ENCODE measurements at places on chromosomes 3 and 15.

GRCh38 chr15:28917791-28918140, 32.0 kb downstream of the APBA2 start:
- no peak for DNase-seq

DNA sequence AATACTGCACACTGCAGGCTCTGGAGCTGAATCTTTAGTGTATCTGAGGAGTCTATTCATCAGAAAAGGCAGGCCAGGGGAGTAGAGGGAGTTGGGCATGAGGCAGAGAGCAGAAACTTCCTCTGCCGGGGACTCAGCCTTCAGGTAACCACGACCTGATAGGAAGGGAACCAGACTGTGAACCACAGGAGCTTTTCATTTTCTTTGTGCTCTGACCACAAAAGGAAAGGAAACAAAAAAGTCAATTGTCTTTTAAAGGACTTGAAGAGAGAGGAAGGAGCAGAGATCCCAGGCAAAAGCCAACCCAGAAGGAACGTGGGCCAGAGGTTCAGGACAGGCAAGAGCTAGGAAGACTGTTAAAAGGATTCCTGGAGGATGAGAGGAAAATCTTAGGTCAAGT, 573.3 kb downstream of the EPHB1 start:
- DNase-seq: no peak

DNA sequence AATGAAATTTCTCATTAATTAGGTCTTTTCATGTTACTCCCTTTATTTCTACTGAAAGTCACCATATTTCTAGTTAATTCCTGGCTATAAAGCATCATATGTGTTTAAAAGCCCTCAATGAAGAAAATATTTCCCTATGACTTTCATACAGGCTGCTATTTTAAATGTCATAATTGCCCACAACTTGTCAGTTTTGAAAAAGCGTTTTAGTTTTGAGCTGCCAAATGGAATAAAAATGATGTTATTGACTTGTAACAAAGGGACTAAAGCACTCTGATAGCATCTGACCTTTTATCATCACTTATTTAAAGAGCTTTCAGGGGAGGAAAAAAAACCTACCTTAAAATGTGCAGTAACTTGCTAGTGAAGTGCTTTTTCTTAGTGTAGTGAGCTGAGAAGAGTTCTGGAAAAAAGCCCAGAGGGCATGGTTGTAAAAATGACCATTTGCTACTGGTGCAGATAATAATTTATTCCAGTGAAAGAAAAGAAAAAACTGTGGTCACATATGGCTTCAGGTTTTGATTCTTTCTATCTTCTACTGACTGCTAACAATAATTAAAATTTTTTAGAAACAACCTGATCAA, 877.2 kb downstream of the CADM2 start:
- DNase-seq: no peak

DNA sequence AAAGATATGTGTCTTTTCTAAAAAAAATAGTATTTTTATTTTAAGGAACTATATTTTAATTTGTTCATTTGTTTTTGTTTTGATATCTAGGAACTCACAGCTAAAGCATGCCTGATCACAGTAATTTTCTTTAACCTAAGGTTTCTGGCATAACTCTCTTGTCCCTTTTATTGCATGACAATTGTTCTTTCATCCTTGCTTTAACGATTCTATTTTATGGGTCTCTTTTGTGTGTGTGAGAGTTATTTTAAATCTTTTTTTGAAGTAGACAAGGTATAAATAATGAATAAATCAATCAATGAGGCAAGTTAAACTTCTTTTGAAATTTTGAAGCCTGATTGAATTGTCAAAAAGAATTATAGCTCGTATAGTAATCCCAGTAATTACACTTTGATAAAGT, 747.8 kb upstream of the GOLIM4 start:
- DNase-seq: no peak

GRCh38 chr3:113498221-113499005, 16.5 kb downstream of the SPICE1 start:
- no peak for DNase-seq

- DNase-seq: no peak
Measured at GRCh38 chr3:177353140-177353539, 155.9 kb upstream of the TBL1XR1 start.

- peak; percentile 18 for DNase-seq
Measured at GRCh38 chr15:77118882-77119321, 48.0 kb upstream of the TSPAN3 start.

DNA sequence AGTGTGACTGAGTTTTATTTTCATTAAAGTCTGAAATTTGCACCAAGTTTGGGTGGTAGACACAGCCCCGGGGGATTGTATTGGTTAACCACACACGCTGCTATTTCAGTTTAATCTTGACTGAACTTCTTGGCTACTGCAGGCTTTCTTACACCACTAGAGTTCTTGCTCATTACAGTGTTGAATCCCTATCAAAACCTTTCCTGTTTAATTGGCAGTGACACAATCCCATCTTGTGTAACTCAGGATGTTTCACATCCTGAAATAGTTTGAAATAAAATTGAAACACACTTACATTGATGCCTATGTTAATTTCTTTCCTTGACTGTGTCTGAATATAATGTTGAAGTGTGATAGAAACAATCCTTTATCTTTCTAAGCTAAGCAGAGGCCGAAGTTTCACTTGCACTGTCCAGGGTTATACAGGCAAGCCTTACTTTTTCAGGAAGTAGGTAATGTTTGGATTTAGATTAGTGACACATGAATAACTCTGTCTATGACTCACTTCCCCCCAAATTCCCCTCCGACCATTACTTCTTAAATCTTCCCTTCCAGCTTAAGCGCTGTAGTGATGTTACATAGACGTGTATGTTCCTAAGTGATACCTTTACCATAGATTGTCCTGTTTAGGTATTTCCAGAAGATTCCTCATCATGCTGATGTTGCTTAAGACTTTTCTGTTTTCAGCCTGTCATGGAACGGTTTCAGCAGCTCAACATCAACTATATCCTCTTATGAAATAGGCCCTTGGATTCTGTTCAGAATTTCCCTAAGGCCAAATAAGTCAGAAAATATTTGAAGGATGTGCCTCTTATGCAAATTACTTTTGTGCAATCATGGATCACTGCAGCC, 16.8 kb downstream of the ATG7 start:
- no peak for DNase-seq
